ENCODE measurements at places on chromosomes 11 and 22.

- no peak for DNase-seq
Measured at GRCh38 chr11:1242289-1242688, 19.4 kb downstream of the MUC5B start.

- DNase-seq = no peak
Measured at GRCh38 chr11:129285402-129285786, 90.3 kb upstream of the BARX2 start.

- no peak for DNase-seq
Measured at GRCh38 chr11:78567209-78567608, 7.5 kb downstream of the NARS2 start.

GRCh38 chr22:24230911-24231656 is 13.8 kb downstream of the GGT5 start:
- DNase-seq = peak; percentile 52

DNA sequence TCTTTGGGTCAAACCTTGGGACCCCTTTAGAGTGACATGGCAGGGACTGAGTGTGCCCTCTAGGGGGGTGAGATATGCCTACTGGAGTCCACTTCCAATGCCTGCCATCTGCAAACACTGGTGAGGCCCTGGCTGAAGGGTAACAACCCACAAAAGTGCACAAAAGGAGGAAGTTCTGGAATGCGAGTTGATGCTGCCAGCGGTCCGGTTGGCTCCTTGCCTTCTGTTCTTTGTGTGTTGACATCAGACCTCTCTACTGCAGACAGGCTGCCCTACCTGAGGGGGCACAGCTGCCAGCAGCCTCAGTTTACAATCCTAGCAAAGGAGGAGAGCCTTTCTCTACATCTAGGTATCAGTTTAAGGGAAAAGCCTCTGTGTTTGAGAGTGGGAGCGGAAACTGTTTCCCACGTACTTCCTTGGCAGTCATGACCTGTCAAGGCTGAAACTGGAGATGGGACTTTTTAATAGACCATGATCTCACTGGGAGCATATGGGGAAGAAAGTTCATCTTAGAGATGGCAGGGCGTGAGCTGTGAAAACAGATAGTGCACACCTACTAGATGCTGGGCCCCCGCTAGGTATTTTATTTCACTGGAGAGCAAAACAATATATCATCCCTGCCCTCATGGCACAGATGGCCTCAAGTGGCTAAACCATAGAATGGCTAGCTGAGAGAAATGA is 27.2 kb downstream of the BMAL1 start:
- DNase-seq = no peak

GRCh38 chr11:65850217-65851082 is 7.5 kb downstream of the CFL1 start:
- DNase-seq = no peak

- no peak for DNase-seq
Measured at GRCh38 chr11:120244476-120245365, 4.8 kb downstream of the POU2F3 start.

GRCh38 chr11:58345204-58345603 is 13.7 kb downstream of the OR5B17 start:
- no peak for DNase-seq

DNA sequence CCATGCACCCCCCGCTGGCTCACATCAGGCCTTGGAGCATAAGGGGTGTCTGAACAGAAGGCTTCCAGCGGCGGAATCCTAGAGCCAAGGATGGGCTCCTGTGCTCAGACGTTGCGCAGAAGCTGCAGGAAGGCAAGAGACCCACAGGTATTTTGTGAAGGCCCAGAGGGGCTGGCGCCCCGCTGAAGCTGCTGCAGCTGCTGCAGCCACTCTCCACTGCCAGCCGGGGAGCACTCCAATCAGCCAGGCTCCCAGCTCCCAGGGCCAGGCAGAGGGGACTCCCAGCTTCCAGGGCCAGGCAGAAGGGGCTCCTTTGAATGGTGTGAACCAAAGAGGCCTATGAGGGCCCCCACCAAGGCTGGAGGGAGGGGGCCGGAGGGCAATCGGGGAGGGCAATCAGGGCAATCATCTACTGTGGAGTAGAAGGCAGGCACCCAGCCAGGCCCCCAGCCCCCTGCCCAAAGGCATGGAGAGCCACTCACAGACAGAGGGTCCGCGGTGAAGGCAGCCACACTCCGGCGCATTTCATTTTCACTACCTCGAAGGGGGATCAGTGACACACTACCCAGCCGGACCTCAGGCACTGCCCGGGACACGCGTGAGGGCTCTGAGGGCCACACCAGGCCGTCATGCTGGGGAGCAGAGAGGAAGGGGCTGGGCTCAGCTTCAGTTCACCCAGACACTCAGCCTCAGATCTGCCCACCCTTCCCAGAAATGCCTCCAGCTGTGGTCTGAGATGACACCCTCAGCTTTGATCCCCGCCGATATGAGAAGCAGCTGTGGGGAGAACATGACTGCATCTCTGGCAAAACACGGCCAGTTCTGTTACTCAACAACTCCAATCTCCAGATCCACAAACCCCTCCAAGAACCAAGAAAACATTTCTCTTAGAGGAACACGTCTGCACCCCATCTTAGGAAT is 11.6 kb upstream of the PDE2A start:
- DNase-seq = no peak

DNA sequence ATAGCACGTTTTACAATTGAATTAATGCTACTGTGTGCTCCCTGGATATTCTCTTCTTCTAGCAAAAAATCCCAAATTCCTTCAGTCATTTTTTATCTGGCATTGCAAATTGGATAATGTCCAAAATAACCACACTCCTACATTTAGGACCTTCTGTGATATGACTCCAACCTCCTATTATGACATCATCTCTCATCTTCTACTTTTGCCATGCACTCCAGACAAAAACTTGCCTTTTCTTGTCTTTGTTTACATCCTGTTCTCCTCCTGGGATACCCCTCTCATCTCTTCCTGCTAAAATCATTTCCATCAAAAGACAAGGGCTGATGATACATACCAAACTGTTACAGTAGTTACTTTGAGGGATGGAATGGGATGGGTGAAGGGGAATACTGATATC is 20.6 kb upstream of the TMEM218 start:
- no peak for DNase-seq
